Liver (tissue), 10 donors: ENCODE measurements at places on chromosomes 2 and 18.

DNA sequence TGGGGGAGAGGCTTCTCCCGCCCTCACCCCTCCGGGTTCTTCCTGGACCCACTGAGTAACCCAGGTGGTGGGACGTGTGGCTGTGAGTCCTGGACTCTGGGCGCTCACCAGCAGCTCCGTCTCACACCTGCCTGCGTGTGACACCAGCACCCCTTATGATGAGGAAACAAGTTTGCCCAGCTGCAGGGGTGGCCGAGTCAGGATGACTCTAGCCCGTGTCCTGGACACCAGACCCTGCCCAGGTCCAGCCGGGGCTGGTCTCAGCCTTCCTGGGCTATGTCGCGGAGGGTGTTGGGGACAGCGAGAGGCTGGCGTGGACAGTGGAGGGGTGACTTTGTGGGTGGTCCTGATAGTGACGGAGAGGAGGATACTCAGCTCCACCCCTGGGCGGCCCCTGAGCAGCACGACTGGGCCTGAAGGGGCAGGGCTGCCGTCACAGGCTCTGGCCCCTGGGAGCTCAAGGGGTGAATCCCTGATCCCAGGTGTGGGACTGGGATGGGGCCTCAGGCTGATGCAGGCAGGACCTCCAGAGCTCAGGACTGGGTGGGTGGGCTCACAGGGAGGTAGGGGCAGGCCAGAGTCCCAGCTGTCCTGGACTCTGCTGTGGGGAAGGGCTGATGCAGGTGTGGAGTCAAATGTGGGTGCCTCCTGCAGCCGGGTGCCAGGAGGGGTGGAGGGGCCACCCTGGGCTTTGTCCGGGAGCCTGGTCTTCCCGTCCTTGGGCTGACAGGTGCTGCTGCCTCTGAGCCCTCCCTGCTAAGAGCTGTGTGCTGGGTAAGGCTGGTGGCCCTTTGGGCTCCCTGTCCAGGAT lies 3.7 kb downstream of the GPR35 start:
- no peak for DNase-seq

GRCh38 chr2:96304606-96305005 lies 740 bp downstream of the SNRNP200 start:
- DNase-seq, result no peak

DNA sequence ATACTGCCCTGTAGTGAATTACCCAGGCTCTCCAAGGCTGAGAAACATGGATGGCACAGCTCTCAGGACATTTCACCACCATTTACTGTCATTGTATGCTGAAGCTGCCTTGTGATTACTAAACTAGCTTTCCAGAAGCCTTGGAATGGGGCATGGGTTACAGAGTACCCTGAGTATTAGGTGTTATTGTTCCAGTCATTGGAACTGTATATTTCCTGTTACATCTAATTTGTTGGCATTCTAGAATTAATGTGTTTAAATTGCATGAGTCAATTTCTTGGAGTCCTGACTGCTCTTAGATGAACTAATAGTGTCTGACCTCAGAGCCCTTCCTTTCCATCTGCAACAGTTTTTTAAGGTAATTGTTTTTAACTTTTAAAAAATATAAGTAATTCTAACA lies 9.0 kb downstream of the DGUOK start:
- DNase-seq, result no peak

- DNase-seq, result no peak
These were observed 50.7 kb downstream of the DYNAP start for GRCh38 chr18:54641734-54642133.

DNA sequence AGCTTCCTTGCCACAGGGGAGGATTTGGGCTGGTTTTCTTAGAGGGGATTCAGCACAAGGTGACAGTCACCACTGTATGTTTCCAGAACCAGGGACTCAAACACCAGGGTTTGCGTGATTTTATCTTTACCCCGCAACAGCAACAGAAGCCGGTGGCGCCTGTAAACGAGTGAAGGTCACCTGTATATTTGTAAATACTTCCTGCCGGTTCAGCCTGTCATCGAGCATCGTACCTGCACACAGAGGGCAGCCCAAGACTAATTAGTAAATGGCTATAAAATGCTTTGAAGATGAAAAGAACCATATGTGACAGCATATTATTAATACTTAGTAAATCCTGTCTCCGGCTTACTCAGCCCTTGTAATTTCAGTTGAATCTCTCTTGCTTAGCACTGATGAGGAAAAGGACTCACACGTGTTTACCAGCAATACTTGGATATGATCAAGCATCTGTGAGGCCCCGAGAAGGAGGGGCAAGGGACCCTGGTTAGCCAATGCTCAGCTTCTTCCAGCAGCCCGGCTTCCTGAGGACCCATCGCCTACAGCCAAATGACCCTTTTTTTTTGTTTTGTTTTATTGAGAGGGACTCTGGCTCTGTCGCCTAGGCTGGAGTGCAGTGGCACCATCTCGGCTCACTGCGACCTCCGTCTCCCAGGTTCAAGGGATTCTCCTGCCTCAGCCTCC lies 51.3 kb upstream of the FOSL2 start:
- no peak for DNase-seq
